Right cardiac atrium (tissue), 5 donors: ENCODE measurements at places on chromosomes 4 and X.

DNA sequence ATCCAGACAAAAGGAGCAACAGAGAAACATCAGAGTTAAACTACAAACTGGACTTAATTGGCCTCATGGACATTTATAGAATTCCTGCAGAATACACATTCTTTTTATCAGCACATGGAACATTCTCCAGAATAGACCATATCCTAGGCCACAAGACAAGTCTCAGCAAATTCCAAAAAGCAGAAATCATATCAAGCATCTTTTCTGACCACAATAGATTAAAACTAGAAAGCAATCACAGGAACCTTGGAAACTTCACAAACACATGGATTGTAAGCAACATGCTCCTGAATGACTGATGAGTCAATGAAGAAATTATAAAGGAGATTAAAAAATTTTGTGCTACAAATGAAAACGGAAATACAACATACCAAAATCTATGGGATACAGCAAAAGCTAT lies 526.7 kb downstream of the PCDH7 start:
- no peak for DNase-seq

- DNase-seq: no peak
Observed at GRCh38 chr4:52560844-52561280, 98.2 kb downstream of the USP46 start.

- no peak for DNase-seq
Observed at GRCh38 chrX:129634541-129634940, 20.2 kb downstream of the APLN start.

DNA sequence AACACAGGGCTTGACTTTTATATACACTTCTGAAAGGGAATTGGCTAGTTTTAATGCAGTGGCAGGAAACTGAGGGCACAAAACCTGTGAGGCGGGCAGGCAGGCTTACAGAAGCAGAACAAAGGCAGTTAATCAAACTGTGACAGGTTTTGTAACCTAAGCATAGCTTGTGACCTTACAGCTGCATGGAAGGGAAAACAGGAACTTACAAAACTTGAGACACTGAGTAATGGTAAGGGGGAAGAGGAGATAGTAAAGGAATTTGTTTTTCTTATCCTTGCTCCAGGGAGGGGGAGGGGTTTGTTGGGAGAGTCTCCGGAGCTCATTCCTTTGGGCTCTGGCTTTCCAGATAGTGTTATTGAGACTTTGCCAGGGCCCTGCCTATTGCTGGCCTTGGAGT lies 55.6 kb downstream of the SLITRK4 start:
- peak; percentile 39 for DNase-seq

GRCh38 chrX:65681810-65682209 lies 14.4 kb downstream of the MSN start:
- DNase-seq: no peak

- no peak for DNase-seq
Observed at GRCh38 chr4:98639523-98639922, 18.9 kb downstream of the TSPAN5 start.

GRCh38 chr4:30862196-30862595 lies 142.0 kb downstream of the PCDH7 start:
- no peak for DNase-seq

DNA sequence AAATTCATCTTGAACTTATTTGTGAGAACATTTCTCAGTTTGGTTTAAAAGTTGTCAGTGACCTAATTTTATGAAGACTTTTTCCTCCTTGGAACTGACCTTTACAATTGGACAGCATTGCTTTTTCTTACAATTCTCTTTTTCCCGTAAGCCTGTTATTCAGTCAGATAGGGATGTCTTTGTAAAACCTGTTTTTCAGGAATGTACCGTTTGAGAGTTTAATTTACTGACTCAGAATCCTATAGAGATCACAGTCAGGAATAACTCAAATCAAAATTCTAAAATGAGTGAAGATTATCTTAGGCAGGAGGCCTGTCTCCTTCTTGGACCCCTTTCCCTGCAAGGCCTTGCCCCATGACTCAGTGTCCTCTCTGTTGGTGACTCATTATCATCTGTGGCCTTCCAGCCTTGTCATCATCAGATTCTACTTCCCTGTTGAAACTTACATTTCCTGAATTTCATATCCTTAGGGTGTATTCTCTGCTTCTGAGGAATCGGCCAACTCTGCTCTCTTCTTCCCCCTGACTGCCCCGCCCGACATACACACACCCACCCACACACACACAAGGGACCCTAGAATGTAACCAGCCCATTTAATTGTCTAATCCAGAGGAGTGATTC lies 99.8 kb downstream of the ARHGAP10 start:
- DNase-seq: no peak

DNA sequence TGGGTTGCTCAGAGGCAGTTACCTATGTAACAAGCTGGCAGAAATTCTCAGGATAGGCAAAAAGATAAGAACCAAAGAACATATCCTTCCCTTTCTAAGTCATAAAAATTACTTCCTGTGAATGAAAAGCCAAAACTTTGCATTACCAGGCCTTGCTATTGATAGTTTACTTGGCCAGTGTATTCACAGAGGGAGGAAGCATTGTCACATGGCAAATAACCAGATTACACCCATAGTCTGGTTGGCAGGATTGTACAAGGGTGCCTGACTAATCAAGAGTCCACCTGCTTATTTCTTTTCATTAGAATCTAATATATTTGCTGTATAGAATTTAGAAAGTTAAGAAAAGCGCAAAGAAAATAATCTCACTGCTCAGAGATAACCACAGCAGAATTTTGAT lies 14.1 kb downstream of the XIAP start:
- DNase-seq: no peak

- peak; percentile 8 for DNase-seq
Observed at GRCh38 chr4:2408401-2408958, 10.0 kb downstream of the ZFYVE28 start.

GRCh38 chr4:172826861-172827260 lies 341.8 kb upstream of the GALNT7 start:
- no peak for DNase-seq

GRCh38 chr4:77465271-77465670 lies 140.3 kb upstream of the CXCL13 start:
- DNase-seq: no peak

DNA sequence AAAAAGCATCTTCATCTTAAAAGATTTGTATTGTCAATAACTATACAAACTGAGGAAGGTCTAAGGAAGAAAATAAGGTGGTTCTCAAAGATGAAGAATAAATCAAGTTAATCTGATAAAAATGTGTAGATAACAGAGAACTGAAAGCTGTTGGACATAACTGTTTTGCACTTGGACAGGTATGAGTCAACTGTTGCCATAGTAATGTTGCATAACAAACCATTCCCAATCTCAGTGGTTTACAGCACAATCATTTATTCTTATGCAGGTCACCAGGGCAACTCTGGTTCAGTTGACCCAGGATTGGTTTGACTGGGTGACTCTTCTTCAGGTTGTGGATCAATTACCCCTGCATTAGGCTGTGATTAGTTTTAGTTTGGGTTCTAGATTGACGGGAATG lies 2197.7 kb downstream of the ARAP2 start:
- DNase-seq: no peak

DNA sequence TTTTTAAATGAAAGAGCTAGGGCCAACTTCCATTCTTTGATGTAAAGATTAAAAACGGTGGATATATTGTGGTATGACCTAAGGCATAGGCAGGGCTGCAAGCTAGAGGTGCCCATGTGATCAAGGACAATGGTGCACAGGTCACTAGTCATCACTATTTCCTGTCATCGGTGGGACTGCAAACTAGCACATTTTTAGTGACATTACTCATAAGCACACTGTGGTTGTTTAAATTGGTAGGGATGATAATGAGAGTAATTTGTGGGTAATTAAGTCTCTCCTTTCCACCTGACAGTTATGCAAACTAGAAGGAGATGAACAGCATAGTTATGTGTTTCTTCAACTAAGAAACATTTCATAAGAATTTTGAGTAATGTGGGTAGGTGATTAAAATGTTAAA lies 85.4 kb downstream of the GPRIN3 start:
- DNase-seq: no peak

GRCh38 chr4:112979881-112980421 lies 69.5 kb upstream of the ANK2 start:
- DNase-seq: no peak

GRCh38 chr4:73944061-73944875 lies 37.6 kb downstream of the PF4 start:
- peak; percentile 37 for DNase-seq

GRCh38 chr4:29852537-29852936 lies 867.6 kb upstream of the PCDH7 start:
- DNase-seq: no peak

GRCh38 chrX:50815120-50815519 lies 1.1 kb upstream of the SHROOM4 start:
- DNase-seq: no peak

DNA sequence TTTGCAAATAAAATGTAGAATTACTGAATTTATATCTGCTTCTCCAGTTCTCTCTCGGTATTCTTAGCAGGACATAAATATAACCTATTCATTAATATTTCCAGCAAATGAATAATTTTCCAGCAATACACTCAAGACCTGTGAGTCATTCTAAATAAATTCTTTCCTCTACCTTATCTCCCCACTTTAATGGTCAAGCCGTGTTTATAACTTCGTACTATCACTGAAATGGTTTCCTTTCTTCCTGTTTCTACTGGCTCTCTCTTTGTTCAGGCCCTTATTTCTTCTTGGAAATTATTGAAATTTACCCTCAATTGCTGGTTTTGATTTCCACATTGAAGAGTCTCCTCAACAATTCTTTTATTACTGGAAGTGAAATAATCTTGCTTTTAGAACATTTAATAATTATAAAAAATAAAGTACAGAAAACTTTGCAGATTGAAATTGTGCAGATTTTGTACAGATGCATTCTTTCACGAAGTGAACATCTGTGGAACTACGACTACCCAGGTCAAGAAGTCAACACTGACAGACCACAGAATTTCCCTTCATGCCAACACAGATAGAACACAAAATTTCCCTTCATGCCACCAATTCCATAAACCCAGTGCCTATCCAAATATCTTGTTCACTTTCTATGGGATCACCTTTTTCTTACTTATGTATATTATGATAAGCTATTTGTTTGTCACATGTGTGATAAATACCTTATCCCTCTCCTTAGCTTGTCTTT lies 205.7 kb downstream of the FAT4 start:
- DNase-seq: no peak

DNA sequence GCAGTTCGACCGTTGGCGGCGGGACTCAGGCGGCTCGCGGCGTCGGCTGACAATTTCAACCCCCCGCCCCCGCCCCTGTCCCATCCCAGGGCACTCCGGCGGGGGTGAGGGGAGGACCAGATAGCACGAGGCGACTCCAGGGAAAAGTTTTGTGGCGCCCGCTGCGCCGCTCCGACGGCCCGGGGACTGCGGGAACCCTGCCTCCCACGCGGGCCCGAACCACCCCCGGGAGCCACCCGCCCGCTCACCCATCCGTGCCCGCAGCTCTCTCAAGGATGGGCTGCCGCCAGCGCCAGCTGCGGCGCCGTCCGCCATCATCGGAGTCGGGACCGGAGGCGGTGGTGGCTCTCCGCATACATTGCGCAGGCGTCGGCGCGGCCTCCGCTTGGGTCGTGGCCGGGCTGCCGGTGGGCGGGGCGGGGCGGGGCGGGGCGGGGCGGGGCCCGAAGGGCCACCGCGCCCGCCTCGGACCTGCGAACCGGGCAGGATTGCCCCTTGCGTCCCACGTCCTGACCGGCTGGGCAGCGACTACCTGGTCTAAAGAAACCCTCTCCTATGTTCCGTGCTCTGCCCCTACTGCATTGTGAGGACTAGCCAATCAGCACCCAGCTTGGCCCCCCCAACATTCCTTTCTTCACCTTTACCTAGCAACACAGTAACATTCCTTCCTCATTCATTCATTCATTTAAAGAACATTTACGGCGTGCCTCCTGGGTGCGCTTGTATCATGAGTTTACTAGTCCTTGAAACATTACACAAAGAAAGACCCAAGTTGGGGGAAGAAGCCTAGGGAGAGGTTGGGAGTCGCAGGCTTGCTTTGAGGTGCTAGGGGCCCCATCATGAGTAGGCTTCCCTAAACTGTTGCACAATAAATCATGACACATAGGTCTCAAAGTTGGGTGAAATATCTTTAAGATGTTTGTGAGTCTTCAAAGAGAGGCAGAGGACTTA lies at the start of gene MAP7D3:
MAP7D3 (minus strand) TSS at position 360 of the 951 bp plus-strand sequence; CDS start at position 318, 42 bp downstream.
- peak; percentile 85 for DNase-seq

GRCh38 chrX:104282166-104282725 lies 27.5 kb upstream of the ESX1 start:
- DNase-seq: no peak

DNA sequence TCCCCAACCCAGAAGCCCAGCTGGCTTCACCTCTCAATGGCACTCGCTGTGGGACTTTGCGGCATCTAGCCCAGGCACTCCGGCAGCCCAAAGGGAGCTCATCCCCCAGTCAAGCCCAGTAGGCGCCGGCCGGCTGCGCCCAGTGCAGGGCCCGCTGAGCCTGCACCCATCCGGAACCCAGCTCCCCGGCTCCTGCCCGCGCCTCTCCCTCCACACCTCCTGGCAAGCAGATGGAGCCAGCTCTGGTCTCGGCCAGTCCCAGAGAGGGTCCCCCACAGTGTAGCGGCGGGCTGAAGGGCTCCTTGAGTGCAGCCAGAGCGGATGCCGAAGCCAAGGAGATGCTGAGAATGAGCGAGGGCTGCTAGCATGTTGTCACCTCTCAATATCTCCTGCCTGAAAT lies 116.8 kb upstream of the UGT8 start:
- DNase-seq: peak; percentile 24

DNA sequence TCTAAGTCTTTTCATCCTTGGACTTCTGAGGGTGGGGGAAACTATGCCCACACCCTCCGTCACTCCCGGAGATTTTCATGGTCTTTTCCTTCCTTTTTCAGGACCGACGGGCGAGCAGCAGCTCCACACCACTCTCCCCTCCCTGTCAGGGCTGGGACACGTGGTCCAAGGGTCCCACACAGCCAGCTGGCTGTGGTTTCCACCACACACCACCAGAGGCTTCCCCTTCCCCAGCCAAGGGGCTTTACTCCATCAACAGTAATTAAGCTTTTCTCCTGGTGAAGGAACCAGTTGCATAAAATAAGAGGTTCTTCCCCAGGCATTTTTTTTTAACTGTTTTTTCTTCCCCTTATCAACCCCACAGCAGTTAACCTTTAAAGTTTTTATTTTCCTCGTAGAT lies 453.9 kb downstream of the GPAT3 start:
- DNase-seq: no peak

DNA sequence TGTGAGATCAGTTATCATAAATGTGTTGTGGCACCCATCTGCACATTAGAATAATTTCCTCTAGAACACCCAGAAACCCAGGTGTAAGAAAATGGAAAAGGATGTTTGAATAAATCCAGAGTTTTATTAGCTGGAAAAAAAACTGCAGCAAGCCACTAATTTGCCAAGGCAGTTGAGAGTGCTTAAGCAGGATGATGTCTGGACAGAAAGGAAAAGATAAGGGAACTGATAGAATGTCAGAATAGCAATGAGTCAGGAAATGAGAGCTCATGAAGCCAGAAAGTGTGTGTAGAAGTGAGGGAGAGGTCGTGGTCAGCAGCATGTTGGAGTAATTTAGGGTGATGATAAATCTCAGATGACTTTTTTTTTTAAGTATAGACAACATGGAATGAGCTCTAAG lies 15.2 kb upstream of the NEUROG2 start:
- DNase-seq: no peak
